Fibroblast of lung (primary cell): ENCODE measurements at places on chromosomes 1 and 21. TPM values are rescaled to one million over a fixed set of nuclear protein-coding genes. Genes with fewer than 3 reads are reported as not detected.

The KCNH1 gene
- 0.17 and 0.26 TPM in 2 replicates for total RNA-seq

The TFF2 gene
- total RNA-seq = not detected in 2 replicates

- peak; percentile 73 for DNase-seq
Measured at GRCh38 chr1:2534687-2535441, 4.8 kb upstream of the HES5 start.

GRCh38 chr1:119347858-119348257 is 20.7 kb upstream of the HAO2 start:
- DNase-seq = peak; percentile 28

DNA sequence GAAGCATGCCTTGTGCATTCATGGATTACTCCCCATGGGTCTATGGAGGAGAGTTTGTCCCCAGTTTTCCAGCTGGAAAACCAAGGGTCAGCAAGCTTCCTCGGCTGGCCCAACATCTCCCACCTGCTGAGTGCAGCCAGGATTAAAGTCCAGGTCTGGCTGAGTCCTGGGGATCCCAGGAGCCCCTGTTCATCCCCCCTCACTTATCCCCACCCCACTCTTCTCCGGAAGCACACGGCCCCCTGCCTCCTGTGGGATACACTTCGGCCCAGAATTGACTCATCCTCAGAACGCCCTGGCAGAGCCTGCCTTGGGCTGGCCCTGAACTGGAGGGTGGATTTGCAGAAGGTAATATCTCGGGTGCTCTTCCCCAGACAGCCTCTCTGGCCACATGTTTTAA is 276.1 kb downstream of the NPHP4 start:
- no peak for DNase-seq

GRCh38 chr1:23692308-23692871 is 784 bp downstream of the RPL11 start:
- no peak for DNase-seq

- no peak for DNase-seq
Measured at GRCh38 chr1:210618369-210618768, 289.7 kb downstream of the HHAT start.
